ENCODE measurements at places on chromosomes 11 and 22.

- no peak for DNase-seq
These were observed 711 bp upstream of the ZPR1 start for GRCh38 chr11:116788534-116788933.

DNA sequence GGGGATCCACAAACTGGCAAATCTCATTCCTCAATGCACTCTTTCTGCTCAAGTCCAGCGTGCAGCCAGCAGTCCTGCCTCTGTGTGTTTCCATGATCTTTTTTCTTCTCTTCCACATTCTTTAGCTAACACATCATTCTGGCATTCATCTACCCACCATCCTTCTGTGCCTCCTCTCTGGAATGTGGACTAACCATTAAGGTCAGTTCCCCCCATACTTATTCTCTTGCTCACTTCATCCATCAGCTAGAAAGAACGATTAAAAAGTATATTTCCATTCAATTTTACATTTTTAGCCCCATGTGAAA, 7.8 kb downstream of the KIRREL3 start:
- DNase-seq, result no peak

GRCh38 chr11:99739464-99740089, 718.8 kb downstream of the CNTN5 start:
- DNase-seq, result no peak

DNA sequence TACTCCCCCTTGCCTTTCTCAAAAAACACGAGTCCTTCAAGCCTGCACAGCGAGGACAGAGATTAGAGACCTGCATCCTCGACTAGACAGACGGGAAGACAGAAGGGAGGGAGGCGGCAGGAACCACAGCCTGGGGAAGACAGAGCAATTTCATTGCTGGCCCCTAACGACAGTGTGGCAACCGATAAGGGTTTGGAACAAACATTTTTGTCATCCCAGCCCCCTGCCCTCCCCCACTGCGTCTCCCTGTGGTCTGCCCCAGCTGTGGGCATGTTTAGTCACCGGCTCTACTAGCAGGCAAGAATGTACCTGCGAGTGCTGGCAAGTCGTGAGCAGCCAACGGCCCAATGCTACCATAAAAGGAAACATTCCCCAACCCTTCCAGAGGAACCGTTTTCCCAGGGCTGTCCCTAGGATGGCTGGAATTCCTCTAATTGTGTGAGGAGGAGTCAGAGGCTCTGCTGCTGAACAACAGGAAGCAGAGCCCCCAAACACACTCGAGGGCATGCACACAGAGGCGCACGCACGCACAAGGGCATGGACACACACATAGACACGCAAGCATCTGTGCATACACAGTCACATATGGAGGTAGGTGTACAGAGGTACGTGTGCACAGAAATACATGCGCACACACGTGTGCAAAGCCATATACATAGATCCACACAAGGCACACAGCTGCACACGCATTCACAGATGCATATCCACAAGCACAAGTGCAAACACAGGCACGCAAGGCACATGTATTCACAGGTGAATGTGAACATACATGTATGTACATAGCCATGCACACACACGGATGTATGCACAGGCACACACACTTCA, 58.3 kb downstream of the MYH9 start:
- no peak for DNase-seq

DNA sequence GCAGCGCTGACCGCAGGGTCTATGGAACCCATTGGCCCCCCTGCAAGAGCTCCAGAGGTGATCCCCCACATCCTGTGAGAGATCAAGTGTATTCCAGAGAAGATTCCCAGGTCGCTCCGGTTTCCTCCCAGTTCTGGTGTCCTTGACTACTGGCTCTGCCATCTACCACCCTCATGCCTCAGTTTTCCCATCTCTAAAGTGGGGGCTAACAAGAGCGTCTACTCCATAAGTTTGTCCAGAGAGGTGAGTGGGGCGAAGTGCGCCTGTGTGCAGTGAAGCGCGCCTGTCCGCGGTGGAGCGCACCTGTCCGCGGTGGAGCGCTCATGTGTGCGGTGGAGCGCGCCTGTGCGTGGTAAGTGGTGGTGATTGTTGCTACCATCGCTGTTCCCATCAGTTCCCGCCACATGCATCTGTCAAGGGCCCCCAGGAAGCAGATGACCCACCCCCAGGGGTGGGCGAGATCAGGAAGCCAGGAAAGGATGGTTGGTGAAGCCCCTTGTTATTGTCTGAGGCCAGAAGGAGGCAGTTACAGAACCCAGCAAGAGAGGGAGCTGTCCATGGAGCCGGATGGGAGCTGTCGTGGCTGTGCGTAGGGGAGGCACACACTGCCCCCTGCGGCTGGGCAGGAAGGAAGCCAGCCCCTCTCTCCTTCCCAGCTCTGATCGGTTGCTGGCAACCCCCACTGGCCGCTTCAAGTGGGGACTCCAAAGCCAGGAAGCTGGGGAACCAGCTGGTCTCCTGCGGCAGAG, 73.2 kb upstream of the FGF3 start:
- peak; percentile 83 for DNase-seq

Measured in 8988T (cell line).